ENCODE measurements at places on chromosomes 4 and X.

- no peak for DNase-seq
These were observed 149.9 kb downstream of the ARSF start for GRCh38 chrX:3191201-3191600.

DNA sequence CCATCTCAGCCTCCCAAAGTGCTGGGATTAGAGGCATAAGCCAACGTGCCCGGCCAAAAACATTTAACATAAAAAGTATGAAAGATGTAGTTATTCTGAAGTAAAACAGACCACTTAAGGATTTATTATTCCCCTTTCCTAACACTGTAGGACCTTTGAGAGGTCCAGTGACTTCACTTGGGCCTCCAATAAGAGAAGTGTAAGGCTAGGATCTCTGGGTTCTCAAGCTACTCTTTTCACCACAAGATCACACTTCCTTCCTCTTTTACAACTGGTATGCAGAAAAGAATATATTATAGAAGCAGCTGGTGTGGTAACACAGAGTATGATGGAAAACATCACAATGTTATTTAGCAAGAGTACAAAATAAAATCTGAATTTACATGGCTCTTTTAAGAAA lies 30.2 kb upstream of the CCNG2 start:
- no peak for DNase-seq

GRCh38 chrX:131365766-131366165 lies 76.7 kb upstream of the IGSF1 start:
- no peak for DNase-seq

- DNase-seq, result peak; percentile 86
These were observed 11.9 kb downstream of the G6PD start for GRCh38 chrX:154534526-154535322.

GRCh38 chr4:153140294-153140693 lies 63.9 kb upstream of the TRIM2 start:
- no peak for DNase-seq

GRCh38 chr4:30456716-30457115 lies 263.5 kb upstream of the PCDH7 start:
- no peak for DNase-seq

DNA sequence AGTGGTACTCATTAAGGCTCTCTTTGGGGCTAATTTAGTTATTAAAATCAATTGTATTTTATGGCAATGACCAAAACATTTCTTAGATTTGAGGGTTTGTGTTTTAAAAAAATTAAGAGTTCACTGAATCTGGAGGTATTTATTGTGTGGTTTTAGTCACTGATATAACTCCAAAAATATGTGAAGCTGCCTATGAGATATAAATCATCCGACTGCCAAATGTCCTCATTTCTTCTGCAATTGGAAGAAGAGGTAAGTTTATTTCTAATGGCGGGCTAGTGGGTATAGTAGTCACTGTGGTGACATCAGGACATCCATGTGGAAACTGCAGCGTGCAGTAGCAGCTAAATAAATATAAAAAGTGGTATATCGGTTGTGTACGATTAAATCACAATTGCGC lies 205.5 kb downstream of the MID1 start:
- no peak for DNase-seq

DNA sequence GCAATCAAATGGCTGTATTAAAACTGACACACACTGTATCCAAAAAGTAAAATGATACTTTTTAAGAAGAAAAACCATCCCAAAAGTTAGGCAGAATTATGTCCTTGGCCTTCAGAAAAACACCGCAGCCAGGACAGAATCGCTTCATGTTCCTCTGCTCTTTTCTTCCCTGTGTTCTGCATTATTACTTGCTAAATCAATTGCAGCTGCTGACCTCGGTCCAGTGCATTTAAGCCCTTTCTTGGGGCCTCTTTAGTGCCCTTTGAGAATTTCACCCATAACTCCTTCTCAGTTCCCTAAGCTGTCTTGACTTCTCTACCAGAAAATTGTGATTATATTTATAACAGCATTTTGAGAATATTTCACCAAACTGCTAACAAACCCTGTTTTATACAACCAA lies 696.9 kb downstream of the PCDH7 start:
- DNase-seq, result no peak

- no peak for DNase-seq
These were observed 1.0 kb downstream of the SCD5 start for GRCh38 chr4:82797405-82798111.

- peak; percentile 28 for DNase-seq
These were observed 30.8 kb downstream of the RTL5 start for GRCh38 chrX:72100824-72101351.

DNA sequence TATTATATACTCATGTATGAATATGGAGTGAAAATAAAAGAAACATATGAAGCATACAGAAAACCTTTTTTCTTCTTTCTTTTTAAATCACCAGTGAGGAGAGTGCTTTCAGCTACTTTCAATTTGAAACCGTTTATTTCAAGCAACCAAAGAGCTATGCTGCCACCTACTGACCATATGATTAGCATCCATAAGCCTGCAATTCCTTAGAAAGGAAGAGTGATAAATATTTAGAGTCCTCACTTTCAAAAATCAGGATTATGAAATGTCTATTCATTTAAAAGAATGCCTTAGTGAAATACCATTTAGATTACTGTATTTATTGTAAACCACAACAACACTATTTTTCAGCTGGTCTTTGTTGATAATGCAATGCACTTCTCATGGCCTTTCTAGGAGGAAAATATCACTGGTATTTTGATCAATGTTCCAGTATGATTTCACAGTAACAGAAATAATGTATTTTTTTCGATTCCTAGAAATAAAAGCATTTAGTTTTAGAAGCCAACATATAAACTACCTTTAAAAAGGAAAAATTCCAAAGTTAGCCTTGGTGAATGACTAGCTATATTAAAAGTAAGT lies 667.6 kb downstream of the PCDH18 start:
- peak; percentile 12 for DNase-seq

- DNase-seq, result no peak
These were observed 20.4 kb downstream of the WDR13 start for GRCh38 chrX:48617542-48618340.

DNA sequence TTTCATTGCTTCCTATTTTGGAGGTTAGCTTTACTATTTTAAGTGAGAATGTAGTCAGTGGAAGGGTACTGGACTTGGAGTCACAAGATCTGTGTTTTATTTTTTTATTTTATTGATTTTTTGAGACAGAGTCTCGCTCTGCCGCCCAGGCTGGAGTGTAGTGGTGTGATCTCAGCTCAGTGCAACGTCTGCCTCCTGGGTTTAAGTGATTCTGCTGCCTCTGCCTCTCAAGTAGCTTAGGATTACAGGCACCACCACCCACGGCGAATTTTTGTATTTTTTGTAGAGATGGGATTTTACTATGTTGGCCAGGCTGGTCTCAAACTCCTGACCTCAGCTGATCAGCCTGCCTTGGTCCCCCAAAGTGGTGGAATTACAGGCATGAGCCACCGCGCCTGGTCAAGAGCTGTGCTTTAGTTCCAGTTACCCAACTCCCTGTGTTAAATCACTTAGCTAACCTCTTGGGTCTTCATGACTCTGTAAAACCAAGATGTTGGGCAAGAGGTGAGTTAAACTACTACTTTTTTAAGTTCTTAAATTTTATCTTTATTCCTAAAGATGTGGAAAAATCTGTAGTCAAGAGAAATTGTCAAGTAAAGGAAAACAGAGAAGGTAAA lies 11.2 kb downstream of the USP9X start:
- DNase-seq, result no peak

- DNase-seq, result no peak
These were observed 77.7 kb downstream of the MAP9 start for GRCh38 chr4:155299103-155299502.

DNA sequence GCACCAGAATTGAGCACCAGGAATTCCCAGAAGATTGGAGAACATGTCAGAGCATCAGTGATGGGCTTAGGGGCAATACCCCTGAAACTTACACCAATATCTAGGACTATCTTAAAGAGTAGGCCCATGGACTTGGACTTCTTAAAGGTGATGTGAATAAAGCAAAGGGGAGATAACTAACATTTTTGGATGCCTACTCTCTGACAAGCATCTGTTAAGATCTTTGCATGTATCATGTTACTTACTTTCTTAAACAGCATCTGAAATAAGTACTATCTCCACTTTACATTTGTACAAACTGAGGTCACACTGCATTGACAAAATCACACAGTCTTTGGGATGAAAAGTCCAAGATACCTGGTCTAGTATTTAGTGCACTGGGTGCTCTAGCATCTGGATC lies 258.6 kb upstream of the ARSJ start:
- DNase-seq, result no peak

- no peak for DNase-seq
These were observed 164.0 kb upstream of the RASGEF1B start for GRCh38 chr4:81635739-81636138.

DNA sequence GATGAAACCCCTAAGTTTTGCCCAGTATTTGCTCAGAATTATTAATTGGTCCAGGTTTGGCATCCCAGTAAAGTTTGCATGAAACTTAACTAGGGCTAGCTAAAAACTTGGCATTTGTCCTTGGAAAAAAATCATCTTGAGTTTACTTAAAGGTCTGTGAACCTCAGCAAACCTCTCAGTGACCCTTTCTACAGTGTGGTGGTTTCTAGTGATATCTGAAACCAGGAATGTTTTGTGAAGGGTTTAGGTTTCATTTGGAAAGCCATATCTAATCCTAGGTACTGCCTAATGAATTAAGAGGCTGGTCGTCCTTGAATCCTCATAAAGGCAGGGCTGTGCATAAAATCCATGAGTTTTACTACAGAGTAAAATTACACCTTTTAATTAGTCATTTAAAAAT lies 218.5 kb upstream of the ANKRD50 start:
- DNase-seq, result no peak

DNA sequence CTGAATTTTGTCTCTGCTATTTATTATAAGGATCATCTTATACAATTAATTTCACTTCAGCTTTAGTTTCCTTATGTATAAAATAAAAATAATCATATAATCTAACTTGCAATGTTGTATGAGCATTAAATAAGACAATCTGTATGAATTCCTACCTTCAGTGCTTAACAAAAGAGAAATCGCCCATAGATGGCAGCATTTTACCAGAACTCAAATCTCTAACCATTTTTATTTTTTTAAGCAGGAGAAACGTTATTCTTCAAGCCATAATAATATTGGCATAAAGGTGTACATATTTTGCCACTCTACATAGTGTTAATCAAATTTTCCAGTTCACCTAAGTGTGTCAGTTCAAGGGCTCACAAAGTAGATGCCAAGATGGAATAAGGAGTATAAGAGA lies 78.8 kb downstream of the TMEM47 start:
- DNase-seq, result no peak

DNA sequence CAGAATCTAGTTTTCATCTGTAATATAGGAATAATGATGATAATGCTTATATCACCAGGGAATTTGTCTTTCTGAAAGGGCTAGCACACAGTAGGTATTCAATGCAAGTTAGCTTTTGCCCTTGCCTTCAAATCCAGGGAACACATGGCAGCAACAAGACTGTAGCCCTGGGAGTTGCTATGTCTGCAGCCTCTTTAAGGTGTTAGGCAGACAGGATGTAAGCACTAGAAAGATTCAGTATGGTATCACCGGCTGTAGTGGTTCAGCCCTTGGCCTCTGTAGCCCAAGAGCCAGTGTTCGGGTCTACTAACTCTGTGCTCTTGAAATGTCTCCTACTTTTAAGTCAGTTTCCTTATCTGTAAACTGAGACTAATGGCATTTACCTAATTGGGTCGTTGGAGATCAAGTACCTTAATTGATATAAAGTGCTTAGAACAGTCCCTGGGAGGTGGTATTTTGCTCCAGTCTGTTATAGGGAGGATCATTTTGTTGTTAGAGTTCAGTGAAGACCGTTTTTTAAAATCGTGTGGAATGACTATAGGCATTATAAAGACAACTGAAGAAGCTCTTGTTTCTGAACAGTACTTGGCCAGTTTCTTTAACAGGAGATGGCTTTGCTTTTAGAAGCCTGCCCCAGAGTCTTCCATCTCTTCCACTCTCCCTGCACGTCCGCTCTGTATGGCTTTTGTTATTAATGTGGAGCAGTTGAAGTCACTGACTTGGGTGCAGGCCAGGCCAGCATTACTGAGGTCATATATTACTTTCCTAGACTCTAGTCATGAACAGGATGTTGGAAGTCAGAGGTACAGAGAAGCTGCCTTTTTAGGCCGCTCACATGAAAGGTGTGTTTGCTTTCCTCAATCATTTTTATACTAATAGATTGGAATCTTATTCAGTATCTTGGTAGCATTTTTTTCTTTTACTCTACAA lies 44.8 kb downstream of the GAB1 start:
- DNase-seq, result no peak

GRCh38 chr4:185019456-185020292 lies 1.4 kb downstream of the HELT start:
- no peak for DNase-seq

- no peak for DNase-seq
These were observed 215.7 kb downstream of the STK32B start for GRCh38 chr4:5266991-5267390.

DNA sequence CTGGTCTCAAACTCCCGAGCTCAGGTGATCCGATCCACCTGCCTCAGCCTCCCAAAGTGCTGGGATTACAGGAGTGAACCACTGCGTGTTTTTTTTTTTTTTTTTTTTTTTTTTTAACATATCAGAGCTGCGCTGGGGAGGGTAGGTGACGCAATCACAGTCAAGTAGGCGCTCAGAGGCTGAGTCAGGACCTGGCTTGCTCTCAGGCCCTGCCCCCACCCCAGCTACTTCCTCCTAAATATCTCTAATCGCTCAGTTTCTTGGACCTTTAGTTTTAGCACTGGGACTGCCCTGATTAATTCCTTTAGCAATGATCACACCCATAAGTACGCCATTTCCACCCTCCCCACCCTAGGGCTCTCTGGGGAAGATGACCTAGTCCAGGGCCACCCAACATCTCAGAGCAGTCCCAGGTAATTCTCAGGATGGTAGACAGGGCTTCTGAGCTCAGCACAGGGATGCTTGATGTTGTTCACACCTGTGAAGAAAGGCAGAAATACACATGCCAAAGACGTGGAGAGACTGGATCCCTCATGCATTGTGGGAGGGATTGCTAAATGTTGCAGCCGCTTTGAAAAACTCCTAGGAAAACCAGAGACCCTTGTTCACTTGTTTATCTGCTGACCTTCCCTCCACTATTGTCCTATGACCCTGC lies 50.2 kb downstream of the DDX3X start:
- peak; percentile 58 for DNase-seq

DNA sequence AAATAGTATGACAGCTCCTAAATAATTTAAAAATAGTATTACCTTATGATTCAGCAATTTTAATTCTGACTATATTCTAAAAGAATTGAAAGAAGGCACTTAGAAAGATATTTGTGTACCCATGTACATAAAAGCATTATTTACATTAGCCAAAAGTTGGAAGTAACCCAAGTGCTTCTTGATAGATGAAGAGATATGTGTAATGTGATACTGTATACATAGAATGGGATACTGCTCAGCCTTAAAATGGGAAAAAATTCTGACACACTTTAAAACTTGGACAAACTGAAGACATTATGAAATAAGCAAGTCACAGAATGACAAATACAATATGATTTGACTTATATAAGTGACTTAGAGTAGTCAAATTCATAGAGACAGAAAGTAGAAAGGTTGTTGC lies 112.2 kb downstream of the IDS start:
- no peak for DNase-seq

- no peak for DNase-seq
These were observed 50.9 kb upstream of the FAM241A start for GRCh38 chr4:112094330-112094729.

GRCh38 chrX:104430742-104431119 lies 135.3 kb upstream of the IL1RAPL2 start:
- no peak for DNase-seq

- DNase-seq, result no peak
These were observed 62.1 kb upstream of the AP1S2 start for GRCh38 chrX:15916704-15917084.

All from stimulated activated CD4-positive, alpha-beta T cell treated with anti-CD3 and anti-CD28 coated beads, Interleukin-15, amount 100 ng/mL, for 48 hours (primary cell).